ENCODE measurements at places on chromosomes 1 and 21.

DNA sequence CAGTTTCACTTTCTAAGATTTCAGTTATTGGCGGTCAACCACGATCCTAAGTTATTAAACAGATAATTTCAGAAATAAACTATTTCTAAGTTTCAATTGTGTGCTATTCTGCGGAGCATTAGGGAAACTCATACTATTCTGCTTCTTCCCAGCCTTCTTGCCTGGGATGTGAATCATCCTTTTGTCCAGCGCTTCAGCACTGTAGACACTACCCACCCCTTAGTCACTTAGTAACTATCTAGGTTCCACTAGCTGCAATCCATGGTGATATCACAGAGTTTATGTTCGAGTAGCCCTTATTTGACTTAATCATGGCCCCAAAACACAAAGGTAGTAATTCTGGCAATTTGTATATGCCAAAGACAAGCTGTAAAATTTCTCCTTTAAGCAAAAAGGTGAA is 279.9 kb upstream of the ADAMTS5 start:
- no peak for DNase-seq

DNA sequence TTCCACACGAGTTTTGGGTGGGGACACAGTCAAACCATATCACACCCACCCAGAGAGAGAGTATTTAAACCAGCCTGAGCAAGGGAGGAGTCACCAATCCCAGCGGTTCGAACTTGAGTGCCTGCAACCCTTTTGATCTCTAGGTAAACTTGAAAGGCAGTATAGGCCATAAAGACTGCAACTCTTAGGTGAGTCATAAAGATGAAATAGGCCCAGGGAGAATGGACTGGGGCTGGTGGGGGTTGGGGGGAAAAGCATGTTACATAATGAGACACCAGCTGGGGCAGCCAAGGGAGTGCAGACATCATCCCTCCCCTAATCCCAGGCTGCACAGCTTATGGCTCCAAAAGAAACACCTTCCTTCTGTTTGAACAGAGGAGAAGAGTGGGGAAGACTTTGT is 99.8 kb upstream of the LHX8 start:
- DNase-seq = no peak

GRCh38 chr1:160546942-160547341 is 23.9 kb upstream of the SLAMF6 start:
- DNase-seq = no peak

DNA sequence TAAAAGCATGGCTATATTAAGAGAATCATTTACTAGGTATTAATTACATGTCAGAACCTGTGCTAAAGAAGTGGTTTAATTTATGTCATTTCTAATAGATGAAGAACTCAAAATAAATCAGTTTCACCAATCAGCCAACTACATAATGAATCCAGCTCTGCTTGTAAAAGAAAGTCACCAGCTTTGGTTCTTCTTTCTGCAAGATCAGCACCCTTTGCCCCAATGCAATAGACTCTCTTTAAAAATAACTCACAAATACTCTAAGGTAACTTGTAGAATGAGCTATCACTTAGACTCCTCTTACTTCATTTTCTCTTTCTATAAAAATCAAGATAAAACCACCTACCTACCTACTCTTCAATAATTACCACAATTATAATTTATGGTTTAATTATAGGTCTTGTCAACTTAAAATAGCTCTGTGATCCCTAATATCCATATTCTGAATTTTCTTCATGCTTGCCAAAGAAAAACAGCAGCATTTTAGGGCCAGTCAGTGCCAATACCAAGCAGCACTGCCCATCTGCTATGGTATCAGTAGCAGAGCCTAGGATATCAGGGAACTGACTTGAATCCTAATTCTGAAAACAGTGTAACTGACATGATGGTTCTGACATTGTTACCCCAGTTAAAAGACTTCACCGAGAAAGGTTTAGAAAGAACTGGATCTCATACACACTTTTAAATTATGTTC is 11.3 kb downstream of the SLC19A2 start:
- no peak for DNase-seq

DNA sequence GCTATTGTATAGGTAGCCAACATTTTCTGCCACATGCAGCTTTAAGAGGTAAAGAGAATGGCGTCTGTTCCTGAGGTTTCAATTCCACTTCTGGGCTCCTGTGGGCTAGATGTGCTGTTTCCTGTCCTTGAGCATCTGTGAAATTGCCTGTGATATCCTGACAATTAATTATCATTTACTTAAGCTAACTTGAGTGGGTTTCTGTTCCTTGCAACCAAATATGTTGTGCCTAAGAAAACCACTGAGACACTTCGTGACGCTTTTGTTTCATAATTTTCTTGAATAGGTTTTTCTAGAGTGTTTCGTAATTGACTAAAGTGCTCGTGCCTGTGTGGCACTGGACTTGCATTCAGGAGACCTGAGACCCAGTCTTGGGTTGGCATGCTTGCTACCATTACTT is 127.3 kb upstream of the POU3F1 start:
- no peak for DNase-seq

DNA sequence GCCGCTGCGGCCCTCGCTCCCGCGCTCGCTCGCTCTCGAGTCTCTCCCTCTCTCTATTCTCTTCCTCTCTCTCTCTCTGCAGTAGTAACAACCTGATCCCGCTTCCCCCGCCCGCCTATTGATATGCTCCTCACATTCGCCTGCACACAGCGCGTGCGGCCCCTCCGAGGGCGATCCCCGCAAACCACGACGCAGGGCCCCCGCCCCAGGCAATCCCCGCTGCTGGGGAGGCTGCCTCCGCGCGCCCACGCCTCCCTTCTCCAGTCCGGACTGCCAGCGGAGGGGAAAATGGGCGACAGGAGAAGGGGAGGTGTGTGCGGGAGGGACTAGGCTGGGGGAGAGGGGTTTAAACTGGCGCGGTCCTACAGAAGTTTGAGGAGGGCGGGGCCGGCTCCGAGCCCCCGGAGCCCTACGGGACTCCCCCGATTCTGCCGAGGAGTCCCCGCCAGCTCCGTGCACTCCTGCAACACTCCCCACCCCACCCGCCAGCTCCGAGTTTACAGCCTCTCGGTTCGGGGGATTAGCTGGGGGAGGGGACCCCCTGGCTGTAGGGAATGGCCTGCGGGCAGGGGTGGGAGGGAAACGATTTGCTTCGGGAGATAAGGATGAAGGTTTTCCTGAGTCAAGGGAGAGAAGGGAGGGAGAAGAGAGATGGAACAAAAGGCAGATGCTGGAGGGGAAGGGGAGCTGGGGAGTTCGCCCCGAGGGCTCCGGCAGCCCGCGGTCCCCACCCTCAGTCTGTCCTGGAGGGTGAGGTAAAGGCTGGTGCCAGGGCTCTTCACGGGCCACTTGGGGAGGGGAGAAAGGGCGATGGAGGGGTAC is 66.6 kb downstream of the SYT2 start:
- DNase-seq = no peak

- no peak for DNase-seq
Measured at GRCh38 chr21:29332461-29333362, 34.0 kb downstream of the BACH1 start.

- DNase-seq = no peak
Measured at GRCh38 chr21:15192243-15192642, 127.4 kb upstream of the NRIP1 start.

GRCh38 chr1:81547261-81547911 is 253.3 kb upstream of the ADGRL2 start:
- no peak for DNase-seq

DNA sequence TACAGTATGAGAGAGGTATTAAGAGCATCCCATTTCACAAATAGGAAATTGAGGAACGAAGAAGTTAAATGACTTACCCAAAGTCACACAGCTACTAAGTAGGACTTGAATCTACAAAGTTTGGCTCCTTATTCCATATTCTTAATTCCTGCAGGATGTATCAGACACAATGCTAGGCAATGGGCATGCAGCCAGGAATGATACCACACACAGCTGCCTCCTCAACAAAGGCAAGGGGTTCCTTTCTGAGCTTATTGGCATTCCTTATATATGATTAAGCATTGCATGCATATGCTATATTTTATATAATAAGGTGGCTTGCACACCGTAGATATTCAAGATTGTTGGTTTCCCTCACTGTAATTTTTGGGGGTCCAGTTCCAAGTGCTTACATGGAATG is 34.2 kb upstream of the JUN start:
- no peak for DNase-seq

GRCh38 chr1:26351590-26352337 is 2.2 kb downstream of the CRYBG2 start:
- no peak for DNase-seq

- DNase-seq = no peak
Measured at GRCh38 chr1:17194133-17194475, 10.8 kb upstream of the PADI1 start.

- DNase-seq = no peak
Measured at GRCh38 chr1:7121622-7121988, 336.4 kb downstream of the CAMTA1 start.

DNA sequence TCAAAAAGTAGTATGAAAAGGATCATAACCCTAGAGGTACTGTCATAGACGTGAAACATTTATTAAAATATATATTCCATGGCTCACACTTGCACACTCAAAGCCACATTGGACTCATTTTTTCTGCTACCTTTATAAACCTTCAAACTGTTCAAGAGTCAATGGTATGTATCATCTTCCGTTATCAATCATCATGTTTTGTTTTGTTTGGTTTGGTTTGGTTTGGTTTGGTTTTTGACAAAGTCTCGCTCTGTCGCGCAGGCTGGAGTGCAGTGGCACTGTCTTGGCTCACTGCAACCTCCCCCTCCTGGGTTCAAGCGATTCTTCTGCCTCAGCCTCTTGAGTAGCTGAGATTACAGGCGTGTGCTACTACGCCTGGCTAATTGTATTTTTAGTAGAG is 1.8 kb downstream of the IFNAR2 start:
- peak; percentile 37 for DNase-seq

DNA sequence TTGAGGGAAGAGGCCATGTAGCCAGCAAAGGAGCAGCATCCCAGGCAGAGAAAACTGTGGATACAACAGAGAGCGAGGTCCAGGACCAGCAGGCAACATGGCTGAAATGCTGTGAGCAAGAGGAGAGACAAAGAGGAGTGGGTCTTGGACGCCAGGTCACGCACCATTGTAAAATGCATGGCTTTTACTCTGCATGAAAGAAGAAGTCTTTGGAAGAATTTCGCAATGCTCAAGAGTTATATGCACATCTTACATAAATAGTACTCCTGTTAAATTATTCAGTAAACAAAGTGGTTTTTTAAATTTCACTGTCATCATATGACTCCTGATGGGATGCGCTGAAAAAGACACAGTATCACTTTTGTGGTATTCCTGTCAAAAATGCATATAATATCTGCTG is 3.5 kb downstream of the CD244 start:
- DNase-seq = no peak

DNA sequence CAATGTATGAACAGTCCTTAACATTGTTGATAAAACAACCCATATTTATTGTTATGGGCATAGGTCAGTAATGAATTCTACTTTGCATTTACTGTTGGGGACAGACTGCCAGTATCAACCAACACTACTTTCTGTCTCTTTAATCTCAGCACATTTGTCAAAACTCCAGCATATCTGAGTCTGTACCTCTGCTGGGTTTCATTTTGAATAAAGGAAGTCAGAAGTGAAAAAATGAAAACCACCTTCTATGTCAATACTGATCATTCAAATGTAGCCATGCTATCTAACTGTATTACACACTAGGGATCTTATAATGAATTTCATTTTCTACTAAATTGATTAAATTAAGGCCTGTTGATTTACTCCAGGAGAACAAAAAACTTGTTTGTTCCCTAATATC is 24.2 kb upstream of the CXADR start:
- no peak for DNase-seq

- DNase-seq = no peak
Measured at GRCh38 chr21:43924421-43925095, 59.5 kb downstream of the AGPAT3 start.

GRCh38 chr21:38048167-38048566 is 131.9 kb upstream of the KCNJ6 start:
- no peak for DNase-seq

DNA sequence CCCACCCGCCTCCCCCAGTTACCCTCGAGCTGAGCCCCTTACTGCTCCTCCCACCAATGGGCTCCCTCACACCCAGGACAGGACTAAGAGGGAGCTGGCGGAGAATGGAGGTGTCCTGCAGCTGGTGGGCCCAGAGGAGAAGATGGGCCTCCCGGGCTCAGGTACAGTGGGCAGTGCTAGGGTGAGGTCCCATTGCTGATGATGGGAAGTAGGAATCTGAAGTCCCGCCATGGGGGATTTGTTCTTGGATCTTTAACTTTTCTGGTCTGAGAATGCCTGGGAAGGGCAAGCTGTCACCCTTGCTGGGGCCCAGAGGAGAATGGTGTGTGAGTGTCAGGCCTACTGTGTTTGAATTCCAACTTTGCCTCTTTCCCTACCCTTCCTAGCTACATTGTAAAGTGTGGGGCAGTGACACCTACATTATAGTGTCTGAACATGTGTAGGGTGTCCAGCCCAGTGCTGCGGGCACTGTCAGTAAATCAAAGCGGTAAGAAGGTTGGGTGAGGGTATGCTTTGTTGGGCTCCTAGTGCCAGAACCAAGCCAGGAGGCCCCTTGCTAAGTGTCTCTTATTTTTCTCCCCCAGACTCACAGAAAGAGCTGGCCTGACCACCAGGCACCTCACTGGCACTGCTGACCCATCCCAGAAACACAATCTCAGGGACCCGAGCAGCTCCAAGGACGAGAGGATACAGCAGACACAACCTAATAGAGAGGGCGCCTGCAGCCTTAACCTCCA is 44.7 kb downstream of the YARS1 start:
- no peak for DNase-seq

DNA sequence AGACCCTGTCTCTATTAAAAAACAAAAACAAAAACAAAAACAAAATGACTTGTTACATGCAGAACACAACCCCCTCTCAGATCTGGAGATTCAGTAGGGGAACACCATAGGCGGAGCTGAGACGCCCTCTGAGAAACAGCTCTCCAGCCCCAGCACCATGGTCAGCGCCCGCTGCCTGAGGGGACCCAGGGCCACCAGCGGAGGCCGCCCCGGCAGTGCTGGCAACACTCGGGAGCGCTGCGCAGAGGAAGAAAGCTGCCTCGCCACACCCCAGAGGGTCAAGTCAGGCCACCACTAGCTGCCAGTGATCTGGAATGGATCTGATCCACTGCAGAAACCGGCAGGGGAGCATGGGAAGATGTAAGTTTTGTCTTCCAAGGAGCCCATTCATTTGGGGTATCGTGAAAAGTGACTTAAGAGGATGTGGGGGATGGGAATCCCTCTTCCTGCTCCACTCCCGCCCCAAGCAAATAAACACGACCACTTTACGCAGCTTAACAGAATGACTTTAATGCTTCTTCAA is 3.1 kb downstream of the ACTA1 start:
- DNase-seq = no peak

GRCh38 chr1:93152835-93153234 is 27.4 kb downstream of the TMED5 start:
- no peak for DNase-seq
